Naive thymus-derived CD8-positive, alpha-beta T cell (primary cell): ENCODE measurements at places on chromosomes 1 and 21. TPM values are rescaled to one million over a fixed set of nuclear protein-coding genes. Genes with fewer than 3 reads are reported as not detected.

The MFSD2A gene
- polyA plus RNA-seq, result 0.22 TPM

The LRIF1 gene
- polyA plus RNA-seq, result 26.3 TPM

The FCAMR gene
- polyA plus RNA-seq, result not detected

The PTGFRN gene
- polyA plus RNA-seq, result 0.09 TPM

The EDN2 gene
- polyA plus RNA-seq, result not detected

The MNDA gene
- 0.96 TPM for polyA plus RNA-seq

The AMY2B gene
- polyA plus RNA-seq, result 0.74 TPM

The SPTA1 gene
- not detected for polyA plus RNA-seq

The TTC34 gene
- 0.37 TPM for polyA plus RNA-seq

The TRIM58 gene
- not detected for polyA plus RNA-seq

The CFHR4 gene
- not detected for polyA plus RNA-seq

The OR6N1 gene
- polyA plus RNA-seq, result not detected

The TMEM240 gene
- polyA plus RNA-seq, result not detected

The MINDY1 gene
- polyA plus RNA-seq, result 12.6 TPM

The DHX9 gene
- polyA plus RNA-seq, result 114 TPM

The SPRR4 gene
- not detected for polyA plus RNA-seq

The RBM11 gene
- 3.2 TPM for polyA plus RNA-seq

The CFAP45 gene
- 0.33 TPM for polyA plus RNA-seq

The GUCA2B gene
- polyA plus RNA-seq, result not detected

The BNIPL gene
- polyA plus RNA-seq, result 0.30 TPM

The UBQLN4 gene
- polyA plus RNA-seq, result 7.6 TPM

The HAO2 gene
- not detected for polyA plus RNA-seq

The ALG14 gene
- polyA plus RNA-seq, result 2.3 TPM

The SETD4 gene
- polyA plus RNA-seq, result 6.5 TPM

The AURKAIP1 gene
- polyA plus RNA-seq, result 146 TPM

The LRRC71 gene
- not detected for polyA plus RNA-seq

The GFI1 gene
- 12.4 TPM for polyA plus RNA-seq

The ADAM30 gene
- not detected for polyA plus RNA-seq

The C1QA gene
- polyA plus RNA-seq, result not detected

The GJC2 gene
- not detected for polyA plus RNA-seq

The S100A16 gene
- not detected for polyA plus RNA-seq

The RPE65 gene
- not detected for polyA plus RNA-seq

The POFUT2 gene
- 2.7 TPM for polyA plus RNA-seq

The PLPP3 gene
- polyA plus RNA-seq, result not detected

The PRR9 gene
- not detected for polyA plus RNA-seq

The GAS5 gene
- polyA plus RNA-seq, result 660 TPM

The AMY1B gene
- polyA plus RNA-seq, result not detected

The DCST1 gene
- polyA plus RNA-seq, result not detected

The DIRAS3 gene
- not detected for polyA plus RNA-seq

The CR1 gene
- polyA plus RNA-seq, result 3.1 TPM
